ENCODE measurements at places on chromosomes 3 and 15.

GRCh38 chr3:111972891-111973290 is 5.9 kb upstream of the ABHD10 start:
- no peak for DNase-seq

DNA sequence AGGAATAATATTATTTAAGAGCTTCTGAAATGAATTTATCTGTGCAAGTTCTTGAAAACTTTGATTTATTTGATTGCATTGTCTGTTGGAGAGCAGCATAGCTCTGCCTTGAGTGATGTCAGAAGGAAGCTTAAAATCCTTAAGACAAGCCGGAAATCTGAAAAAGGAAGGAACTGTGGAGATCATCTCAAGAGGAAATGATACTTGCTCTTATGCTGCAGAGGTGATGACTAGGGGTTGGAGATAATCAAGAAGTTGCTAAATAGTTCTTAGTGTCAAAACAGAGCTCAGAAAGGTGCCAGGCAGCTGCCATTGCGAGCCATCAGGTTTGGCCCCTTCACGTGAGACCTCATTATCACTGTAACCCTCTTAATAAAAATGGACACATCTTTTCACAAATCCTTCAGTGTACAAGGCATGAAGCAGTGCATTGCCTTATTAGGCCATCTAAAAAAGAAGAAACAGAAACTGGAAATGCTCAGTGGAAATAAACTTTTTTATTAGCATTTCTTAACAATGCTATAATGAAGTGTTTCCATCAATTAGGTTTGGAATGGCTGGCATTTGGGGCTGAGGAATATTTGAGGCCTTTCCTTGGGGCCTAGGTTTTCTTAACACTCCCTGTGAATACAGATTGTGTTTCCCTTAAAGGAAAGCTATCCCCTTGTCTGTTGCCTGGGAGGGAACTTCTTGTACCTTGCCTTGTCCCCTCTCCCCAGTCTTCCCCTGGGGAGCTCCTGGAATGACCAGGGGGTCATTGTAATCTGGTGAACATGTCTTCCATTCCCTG is 34.5 kb upstream of the VILL start:
- no peak for DNase-seq

DNA sequence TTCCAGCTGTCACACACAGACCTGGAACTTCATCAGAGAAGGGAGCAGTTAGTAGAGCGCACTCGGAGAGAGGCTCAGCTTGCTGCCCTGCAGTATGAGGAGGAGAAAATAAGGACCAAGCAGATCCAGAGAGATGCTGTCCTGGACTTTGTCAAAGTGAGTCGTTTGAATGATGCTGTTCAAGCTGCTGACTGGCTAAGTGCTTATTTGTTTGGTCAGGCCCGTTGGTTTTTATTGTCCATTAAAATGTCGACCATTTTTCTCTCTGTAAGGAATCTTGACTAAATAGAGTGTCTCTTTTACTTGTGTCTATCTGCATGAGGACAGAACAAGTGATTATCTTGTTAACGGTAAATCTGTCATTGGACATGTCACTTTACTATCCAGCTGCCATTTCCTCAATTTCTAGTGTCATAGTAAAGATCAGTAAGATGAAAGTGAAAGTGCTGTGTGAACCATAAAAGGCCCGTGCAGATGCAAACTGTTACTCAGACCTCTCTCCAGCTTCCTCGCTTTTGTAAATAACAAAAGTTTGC is 56.9 kb downstream of the LRCH3 start:
- peak; percentile 22 for DNase-seq

DNA sequence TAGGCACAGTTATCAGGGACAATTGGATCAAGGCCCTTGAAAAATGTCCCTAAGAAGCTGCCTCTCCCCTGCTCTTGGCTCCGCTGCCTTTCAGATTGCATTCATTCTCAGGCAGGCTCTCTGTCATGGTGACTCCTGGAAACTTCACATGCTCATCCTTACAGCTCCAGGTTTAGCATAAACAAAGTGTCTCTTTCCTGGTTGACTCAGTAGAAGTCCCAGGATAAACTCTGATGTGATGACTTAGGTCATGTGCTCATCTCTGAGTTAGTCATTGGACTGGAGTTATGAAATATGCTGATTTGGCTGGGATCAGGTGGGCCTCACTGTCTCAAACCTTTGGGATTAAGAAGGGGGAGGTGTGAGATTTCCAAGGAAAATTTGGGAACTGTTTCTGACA is 243.8 kb downstream of the ZNF621 start:
- no peak for DNase-seq

- DNase-seq: no peak
These were observed 31.6 kb downstream of the SLC24A1 start for GRCh38 chr15:65653341-65653740.

DNA sequence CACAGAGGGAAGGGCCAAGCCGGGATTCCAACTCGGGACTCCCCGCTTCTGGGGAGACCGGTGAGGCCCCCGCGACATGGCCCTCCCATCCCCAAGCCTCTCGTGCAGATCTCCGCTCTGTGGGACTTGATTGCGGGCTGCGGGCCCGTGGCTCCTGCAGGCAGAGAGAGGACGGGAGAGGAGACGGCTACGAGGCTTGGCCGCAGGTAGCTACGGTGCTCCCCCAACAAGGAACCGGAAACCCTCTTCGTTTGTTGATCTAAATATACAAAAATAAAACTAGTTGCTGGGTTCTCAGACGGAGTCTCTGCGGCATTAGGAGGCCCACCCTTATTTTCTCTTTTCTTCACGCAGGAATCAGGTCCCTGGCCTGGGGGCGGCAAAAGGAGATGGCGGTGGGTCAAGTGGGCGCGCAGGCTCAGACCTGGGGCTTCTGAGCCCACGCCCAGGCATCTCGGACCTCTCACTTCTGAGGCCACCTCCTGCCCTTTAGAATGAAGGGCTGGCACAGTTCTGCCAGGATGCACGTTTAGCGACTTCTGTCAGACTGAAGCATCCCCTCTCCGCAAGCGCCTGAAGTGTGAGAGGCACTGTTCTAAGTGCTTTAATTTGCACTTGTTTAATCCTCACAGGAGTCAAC is 10.9 kb downstream of the GNB5 start:
- peak; percentile 46 for DNase-seq

DNA sequence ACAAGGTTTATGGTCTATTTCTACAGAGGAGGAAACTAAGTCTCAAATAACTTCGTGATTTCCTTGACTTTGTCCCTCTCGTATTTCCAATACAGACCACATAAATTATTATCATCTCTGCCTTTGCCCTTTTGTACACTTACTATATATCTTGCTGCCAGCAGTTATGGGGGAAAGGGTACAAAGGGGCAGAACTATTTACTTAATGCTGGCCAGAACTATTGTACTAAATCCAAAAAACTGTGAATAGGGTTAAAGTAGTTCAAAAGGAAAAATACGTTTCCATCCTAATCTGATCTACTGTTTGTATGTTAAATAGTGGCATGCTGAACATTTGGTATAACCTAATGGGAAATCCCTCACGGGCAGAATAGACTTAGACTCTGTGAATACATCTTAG is 537.3 kb upstream of the SEMA6D start:
- no peak for DNase-seq

DNA sequence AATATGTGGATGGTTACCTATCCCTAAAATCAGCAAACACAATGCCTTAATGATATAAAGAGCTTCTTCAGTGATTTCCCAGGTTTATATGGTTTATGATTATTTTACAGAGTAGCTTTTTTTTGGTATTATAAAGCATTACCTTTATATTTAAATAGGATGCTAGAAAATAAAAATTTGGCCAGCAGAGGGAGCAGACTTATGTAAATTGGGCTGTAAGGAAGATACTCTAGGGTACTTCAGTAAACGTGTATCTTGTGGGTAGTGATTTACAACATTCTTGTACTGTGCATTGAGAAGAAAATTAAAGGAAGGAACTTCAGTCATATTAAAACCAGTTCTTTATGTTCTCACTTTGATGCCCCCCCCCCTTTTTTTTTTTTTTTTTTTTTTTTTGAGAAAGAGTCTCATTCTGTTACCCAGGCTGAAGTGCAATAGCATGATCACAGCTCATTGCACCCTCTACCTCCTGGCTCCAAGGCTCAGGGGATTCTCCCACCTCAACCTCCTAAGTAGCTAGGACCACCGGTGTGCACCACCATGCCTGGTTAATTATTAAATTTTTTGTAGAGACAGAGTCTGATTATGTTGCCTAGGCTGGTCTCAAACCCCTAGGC is 167.9 kb downstream of the BBX start:
- DNase-seq: peak; percentile 69

GRCh38 chr3:48896936-48897335 is 1.7 kb downstream of the SLC25A20 start:
- DNase-seq: no peak

DNA sequence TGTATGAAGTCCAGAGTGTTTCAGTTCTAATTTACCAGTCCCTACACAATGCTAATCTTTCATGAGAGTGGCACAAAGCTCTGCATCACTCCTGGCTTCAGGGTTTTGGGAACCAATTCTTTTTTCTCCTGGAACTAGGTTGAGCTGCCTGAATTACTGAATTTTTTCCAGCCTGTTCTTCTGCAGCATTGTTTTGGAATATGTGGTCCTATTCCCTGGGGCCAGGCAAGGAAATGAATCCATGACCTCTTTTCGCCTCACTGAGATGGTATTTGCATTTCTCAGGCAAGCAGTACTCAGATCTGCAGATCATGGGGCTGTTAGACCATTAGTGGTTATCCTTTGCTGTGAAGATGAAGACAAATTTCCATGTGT is 25.6 kb upstream of the GPR171 start:
- no peak for DNase-seq

DNA sequence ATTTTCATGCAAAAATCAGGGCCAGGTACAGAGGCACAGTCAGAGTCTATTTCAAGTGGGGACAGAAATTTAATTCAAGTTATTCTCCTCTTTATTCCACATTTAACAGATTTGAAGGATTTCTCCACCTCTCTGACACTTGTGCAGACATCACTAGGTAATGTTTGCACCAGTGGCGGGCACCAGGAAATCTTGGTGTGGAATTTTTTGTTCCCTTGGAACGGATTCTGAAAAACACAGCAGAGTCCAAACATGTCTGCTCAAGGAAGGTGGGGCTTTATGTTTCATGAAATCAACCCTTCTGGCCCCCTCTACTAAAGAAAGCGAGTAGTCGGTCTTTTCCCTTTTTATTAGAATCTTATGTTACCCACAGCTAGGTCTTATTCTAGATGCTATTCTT is 271.2 kb upstream of the MDFIC2 start:
- DNase-seq: no peak

GRCh38 chr15:55715355-55716076 is 27.4 kb downstream of the PRTG start:
- no peak for DNase-seq

DNA sequence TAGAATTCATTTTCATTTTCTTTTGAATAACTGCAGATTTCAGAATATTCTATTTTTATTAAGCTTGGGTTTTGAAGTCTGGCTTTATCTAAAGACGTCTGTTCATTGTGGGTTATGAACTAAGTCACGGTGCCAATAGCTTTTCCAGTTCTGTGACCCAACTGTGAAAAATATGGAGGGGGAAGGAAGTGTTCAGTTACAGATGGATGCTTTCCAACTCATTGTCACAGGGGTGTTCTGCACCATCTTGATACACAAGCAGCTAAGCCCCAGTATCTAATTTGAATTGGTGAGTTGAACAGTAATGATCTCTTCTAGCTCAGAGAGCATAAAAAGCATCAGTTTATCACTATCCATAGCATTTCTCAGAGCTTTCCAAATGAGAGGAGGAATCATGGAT is 710.6 kb downstream of the EDEM1 start:
- DNase-seq: no peak

- no peak for DNase-seq
These were observed 40.3 kb downstream of the EIF4E3 start for GRCh38 chr3:71684757-71685386.

DNA sequence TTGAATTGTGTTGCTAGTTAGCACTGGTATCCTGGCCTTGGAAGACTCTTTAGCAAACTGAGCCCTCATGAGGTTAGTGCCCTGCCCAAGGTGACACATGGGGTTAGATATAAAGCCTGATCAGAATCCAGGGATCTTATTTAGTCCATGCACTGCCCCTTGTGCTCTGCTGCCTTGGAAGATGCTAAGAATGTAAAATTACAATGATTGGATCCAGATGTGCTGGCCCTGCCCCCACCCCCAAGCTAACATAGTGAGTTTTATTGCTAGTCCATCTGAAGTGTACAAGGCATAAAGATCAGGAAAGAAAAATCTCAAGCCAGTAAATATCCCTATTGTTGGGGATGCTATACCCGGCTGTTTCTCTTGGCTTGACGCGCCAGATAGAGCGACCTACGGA is 248.1 kb upstream of the C2CD4B start:
- DNase-seq: no peak

DNA sequence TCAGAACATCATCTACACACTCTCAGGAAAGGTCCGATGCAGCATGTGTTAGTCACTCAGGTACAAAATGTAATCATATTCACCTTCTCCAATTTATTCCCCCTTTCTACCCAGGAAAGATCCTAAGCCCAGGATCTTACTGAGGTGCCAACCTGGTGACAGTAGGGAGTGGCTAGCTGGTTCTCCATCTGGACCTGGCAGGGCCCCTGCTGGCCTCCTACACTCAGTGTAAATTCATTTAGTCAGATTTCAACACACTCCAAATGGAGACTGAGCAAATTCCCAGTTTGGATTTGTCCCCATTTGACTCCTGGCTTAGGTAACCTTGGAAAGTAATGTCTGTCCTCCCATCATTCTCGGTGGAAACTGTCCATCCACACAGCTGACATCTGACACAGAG is 47.3 kb downstream of the SYNPR start:
- DNase-seq: no peak

- DNase-seq: no peak
These were observed 17.9 kb upstream of the EHD4 start for GRCh38 chr15:41990243-41990605.

DNA sequence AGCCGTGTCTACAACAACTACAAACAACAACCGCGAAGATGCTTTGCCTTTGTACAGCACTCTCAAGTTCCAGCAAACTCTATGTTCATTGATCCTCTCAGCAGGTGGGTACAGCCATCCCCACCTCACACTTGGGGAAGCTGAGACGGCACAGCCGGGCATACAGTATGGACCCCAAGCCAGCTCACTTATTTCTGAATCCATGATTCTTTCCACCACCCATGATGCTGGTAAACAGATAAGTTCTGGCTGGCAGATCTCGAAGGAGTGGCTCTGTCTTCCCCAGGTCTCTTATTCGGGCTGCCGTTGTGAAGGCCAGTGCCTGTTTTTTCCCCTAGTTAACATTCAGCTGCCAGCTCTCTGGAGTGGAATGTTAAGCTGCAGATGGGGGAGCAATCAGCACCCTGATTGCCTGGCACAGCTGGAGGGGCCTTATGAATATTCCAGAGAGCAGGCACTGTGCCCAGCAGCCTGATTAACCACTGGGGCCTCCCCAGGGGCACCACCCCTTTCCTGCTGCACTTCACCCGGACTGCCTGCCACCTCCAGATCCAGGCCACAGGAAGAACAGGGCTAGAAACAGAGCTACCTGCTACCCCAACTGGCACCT is 73.2 kb downstream of the CORO2B start:
- DNase-seq: no peak

- DNase-seq: no peak
These were observed 30.4 kb downstream of the HAPLN3 start for GRCh38 chr15:88864861-88865497.

- DNase-seq: no peak
These were observed 10.7 kb upstream of the ANXA2 start for GRCh38 chr15:60408463-60408981.

GRCh38 chr15:29162411-29162810 is 107.2 kb downstream of the NSMCE3 start:
- no peak for DNase-seq

- DNase-seq: no peak
These were observed 8.2 kb upstream of the NMD3 start for GRCh38 chr3:161212906-161213305.

Data from T-helper 2 cell (primary cell).